ENCODE measurements at places on chromosomes 11 and 22.
A peak's percentile ranks its signal among the peaks of the same experiment; 100 is the strongest.

- peaks cover 27% of the 10 kb centered on the region for H3K27me3 ChIP-seq
- no peak overlapping the region for H3K27ac ChIP-seq
- no peaks in the 10 kb centered on the region for H3K36me3 ChIP-seq
- H3K4me1 ChIP-seq = peaks cover 7% of the 10 kb centered on the region
- no peak overlapping the region for H3K4me3 ChIP-seq
- no peak for DNase-seq
Observed at GRCh38 chr11:73296501-73297230, 11.4 kb upstream of the ARHGEF17 start.

DNA sequence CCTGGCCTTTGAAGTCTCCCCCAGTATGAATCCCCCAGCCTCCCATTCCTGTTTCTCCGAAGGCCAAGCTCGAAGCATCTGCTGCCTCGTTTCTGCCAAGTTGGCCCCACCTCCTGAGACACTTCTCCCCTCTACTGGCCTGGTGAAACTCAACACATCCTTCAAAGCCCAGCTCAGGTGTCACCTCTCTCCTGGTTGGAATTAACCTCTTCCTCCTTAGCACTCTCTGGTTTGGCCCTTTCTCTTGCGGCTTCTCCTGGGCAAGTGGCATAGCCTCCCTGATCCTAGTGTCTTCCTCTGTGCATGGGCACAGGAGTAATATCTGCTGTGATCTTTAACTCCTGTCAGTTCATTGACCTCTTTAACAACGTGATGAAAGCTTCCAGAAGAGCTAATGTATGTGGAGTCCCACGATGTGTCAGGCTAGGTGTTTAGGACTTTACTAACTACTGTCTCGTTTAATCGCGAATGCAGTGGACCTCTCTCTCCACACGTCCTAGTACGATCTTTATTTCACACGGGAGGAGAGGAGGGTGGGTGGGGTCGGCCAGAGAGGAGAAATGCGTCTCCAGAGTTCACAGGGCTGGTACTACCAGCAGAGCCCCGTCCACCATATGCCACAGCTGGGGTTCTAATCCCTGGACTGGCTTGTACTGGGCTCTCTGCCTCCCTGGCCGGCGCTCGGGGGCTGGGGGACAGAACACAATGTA, 826 bp upstream of the PTPRJ start:
- peak overlapping the region; percentile 76 for H3K4me3 ChIP-seq
- H3K27me3 ChIP-seq = no peaks in the 10 kb centered on the region
- peaks cover 8% of the 10 kb centered on the region for H3K36me3 ChIP-seq
- no peak overlapping the region for H3K27ac ChIP-seq

- no peak overlapping the region for H3K27ac ChIP-seq
- no peak overlapping the region for H3K4me3 ChIP-seq
- H3K4me1 ChIP-seq = peaks cover 3% of the 10 kb centered on the region
- H3K36me3 ChIP-seq = no peaks in the 10 kb centered on the region
Observed at GRCh38 chr11:123494195-123495050, 64.4 kb downstream of the GRAMD1B start.

- no peaks in the 10 kb centered on the region for H3K4me1 ChIP-seq
- H3K27me3 ChIP-seq = peaks cover 3% of the 10 kb centered on the region
- no peak for DNase-seq
- H3K36me3 ChIP-seq = no peaks in the 10 kb centered on the region
Observed at GRCh38 chr22:24796860-24797259, 9.2 kb upstream of the SGSM1 start.

DNA sequence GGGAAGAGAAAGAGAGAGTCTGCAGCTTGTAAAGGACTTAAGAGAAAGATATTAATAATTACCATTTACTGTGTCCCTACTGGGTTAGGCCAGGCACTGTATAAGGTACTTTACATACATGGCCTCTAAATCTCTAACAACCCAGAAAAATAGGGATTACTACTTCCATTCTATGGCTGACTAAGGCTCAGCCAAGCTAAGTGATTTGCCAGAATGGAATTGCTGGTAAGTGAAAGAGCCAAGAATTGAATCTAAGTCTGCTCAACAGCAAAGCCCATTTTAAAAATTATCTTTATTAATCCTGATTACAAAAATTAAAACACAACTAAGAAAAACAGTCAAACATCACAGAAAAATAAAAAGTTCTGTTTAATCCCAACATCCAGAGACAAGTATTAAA, 21.4 kb downstream of the XRRA1 start:
- no peaks in the 10 kb centered on the region for H3K4me1 ChIP-seq
- H3K36me3 ChIP-seq = peaks cover 10% of the 10 kb centered on the region
- no peaks in the 10 kb centered on the region for H3K27me3 ChIP-seq
- H3K4me3 ChIP-seq = no peak overlapping the region

- no peak for DNase-seq
- H3K27ac ChIP-seq = no peak overlapping the region
- no peak overlapping the region for H3K4me3 ChIP-seq
- peaks cover 7% of the 10 kb centered on the region for H3K27me3 ChIP-seq
Observed at GRCh38 chr11:5103066-5103465, 33.7 kb downstream of the OR52E1 start.

GRCh38 chr11:92411431-92411830, 186.8 kb downstream of the FAT3 start:
- peaks cover 17% of the 10 kb centered on the region for H3K4me1 ChIP-seq
- no peak overlapping the region for H3K4me3 ChIP-seq

Measured in stimulated activated naive B cell treated with anti-CD40 and anti-IgM and Interleukin-4, amounts not matched to agents 10 μg/mL and 1 μg/mL and 100 μg/mL, for 72 hours (primary cell).